ENCODE measurements at places on chromosomes 2 and 18.

DNA sequence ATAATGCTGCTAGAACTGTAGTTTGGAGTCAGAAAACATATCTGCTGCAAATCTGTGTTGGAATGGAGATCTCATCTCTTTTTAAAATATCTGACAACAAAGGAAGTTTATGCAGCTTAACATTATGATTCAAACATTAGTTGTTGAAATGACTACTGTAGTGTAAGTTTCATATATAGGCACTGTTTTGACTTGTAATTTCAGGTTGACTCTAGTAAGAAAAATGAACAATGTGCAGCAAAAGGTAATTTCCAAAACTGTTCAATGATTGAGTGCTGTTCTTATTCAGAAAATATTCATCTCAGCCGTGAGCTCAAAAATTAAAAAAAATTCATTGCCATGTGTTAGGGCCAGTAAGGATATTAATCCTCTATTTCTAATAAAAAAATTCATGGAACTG, 48.5 kb downstream of the CCDC138 start:
- DNase-seq = no peak

- no peak for DNase-seq
These were observed 99.2 kb downstream of the RAPGEF4 start for GRCh38 chr2:172834881-172835280.

DNA sequence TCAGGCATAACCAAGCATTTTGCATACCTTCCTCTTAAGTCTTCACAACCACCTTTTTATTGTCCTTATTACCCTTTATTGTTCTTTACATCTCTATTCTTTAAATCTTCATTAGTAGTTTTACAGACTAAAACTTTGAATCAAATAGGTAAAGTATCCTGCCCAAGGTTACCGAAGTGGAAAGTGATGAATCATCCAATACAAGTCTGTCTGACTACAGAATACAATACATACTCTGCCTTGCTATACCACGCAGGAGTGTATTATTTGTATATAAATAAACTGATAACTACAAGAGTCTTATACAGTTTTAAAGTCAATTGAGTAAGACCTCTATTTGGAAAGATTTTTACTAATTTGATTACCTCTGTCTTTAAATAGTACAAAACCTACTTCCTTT, 196.0 kb downstream of the ZEB2 start:
- no peak for DNase-seq

- no peak for DNase-seq
These were observed 311.5 kb downstream of the CDH2 start for GRCh38 chr18:27865431-27865830.

DNA sequence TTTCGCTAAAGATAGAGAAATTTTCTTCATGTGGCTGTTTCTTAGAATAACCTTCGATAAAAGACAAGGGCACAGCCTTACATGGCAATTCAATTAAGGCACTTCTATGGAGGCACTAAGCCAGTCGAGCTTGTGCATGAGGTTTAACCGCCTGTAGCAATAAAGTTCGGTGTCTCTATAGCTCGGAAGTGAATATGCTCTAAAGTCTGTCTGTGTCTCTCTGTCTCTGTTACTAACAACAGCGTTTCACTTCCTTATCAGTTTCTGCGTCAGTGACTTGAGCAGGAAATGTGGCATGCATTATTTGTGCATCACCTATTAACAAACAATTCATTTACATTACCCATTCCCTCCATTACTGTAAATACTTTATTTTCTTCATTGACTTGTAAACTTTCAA, 365.1 kb upstream of the NETO1 start:
- no peak for DNase-seq

GRCh38 chr2:240966457-240966905, 31.9 kb upstream of the SNED1 start:
- DNase-seq = no peak

- no peak for DNase-seq
These were observed 242.9 kb downstream of the LDLRAD4 start for GRCh38 chr18:13461469-13461868.

GRCh38 chr2:70936165-70936978, 672 bp downstream of the ATP6V1B1 start:
- DNase-seq = no peak

GRCh38 chr2:156787517-156787916, 351.3 kb downstream of the GPD2 start:
- no peak for DNase-seq

GRCh38 chr18:670522-670921, 13.1 kb downstream of the TYMS start:
- no peak for DNase-seq

- DNase-seq = no peak
These were observed 35.3 kb downstream of the PAIP2B start for GRCh38 chr2:71191570-71191943.

DNA sequence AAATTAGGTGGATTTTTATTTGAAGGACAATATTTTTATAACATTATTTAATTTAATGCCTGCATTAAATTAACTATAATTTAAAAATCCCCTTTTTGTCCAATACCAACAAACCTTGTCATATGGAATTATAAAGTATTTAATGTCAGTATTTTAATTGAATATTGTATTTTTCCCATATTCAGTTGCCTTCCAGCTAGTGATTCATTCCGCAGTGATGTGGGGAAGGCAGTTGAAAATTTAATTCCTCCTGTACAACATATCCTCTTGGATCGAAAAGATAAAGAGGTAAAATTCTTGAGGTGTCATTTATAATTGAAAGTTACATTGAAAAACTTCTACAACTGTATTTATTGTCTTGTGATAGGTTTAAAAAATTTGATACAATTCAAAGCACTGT, 40.4 kb downstream of the WDR7 start:
- no peak for DNase-seq

DNA sequence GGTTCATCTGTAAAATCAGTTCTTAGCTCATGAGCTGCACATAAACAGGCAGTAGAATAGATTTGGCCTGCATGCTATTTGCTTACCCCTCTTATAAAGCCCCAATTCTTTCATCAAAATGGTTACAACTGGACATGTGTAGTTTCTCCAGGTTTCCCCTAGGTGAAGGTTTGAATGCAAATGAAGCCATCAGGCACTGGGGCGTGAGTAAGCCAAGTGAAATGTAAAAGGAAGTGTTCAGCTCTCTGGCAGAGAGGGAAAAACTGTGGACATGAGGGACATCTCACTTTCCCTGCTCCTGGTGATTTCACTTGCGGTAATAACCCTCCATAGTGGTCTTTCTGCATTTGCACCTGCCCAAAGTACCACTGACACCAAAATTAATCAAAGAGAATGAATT, 1402.3 kb upstream of the LRRTM1 start:
- no peak for DNase-seq

- DNase-seq = no peak
These were observed 725 bp upstream of the ANKRD53 start for GRCh38 chr2:70977605-70978205.

DNA sequence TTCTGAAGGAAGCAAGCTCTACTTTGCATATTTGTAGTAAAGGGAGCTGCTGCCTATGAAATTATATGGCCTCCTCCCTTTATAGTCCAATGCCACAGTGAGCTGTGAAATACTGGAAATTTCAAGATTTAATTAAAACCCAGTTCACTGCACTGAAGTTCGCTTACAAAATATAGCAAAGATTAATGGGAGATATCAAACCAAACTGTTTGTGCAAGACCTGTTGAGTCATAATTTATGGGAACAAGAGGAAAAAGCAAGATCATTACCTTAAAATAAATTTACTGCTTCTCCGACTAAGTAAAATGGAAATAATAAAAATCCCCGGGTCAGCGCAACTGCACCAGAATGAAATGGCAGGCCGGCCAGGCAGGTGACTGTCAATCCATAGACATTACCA, 215.5 kb upstream of the RAB6C start:
- no peak for DNase-seq

DNA sequence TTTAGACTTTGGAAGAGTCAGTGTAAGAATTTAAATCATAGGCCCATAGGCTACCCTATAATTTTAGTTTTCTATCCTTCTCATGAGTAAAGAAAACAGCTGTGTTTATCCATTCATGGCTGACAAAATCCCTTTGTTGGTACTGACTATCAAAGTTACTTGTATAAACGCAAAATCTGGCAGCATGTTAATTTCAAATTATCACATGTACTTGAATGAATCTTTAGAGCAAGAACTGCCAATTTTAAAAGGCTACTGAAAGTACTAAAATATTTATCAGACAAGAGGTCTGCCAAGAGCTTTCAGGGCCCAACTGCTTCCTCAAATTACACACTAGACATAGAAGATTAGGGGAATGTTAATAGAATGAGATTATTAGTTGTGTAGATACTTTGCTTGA, 66.6 kb downstream of the MYL12B start:
- no peak for DNase-seq

- peak; percentile 53 for DNase-seq
These were observed 96.0 kb upstream of the TTC39C start for GRCh38 chr18:23918395-23919032.

- DNase-seq = no peak
These were observed 4.4 kb upstream of the ACKR3 start for GRCh38 chr2:236565212-236565611.

All from central memory CD4-positive, alpha-beta T cell (primary cell).